Naive B cell (primary cell): ENCODE measurements at places on chromosomes 3 and 15.

GRCh38 chr15:29369261-29369660, 99.6 kb upstream of the NSMCE3 start:
- DNase-seq, result no peak

- no peak for DNase-seq
Measured at GRCh38 chr3:104941785-104942184, 424.9 kb upstream of the ALCAM start.

DNA sequence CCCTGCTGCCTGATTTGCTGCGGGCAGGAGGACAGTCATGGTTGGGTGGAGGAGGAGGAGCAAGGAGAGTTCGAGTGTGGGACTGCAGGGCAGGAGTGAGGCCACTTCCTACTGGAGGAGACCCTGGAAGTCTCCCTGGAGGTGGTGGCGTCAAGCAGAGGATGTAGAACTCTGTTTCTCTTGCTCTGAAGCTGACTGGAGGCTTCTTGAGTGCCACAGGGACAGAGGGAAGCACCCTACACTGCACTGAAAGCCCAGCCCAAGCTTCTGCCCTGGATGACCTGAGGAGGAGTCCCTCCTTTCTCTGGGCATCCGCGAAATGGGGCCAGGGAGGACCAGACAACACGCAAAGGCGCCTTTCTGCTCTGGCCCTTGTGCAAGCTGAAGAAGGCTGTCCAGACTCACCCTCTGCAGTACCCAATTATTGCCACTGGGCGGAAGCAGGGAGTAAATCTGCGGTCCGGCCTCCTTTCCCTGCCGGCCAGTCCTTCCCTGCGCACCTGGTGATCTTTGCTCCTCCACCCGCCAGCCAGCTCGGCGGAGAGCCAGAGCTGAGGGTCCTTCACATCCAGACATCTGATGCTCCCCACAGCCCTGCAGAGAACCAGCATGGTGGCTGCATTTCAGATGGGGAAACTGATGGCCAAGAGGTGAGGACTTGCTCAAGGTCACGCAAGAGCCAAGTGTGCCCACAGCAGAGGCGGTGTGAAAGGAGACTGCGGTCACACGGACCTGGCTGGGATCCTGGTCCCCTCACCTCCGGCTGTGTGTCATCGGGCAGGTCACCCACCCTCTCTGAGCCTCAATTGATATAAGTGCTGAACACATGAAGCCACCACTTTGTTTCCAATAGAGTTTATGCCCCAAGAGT, 207.1 kb downstream of the TBC1D2B start:
- no peak for DNase-seq

- no peak for DNase-seq
Measured at GRCh38 chr15:26561896-26562295, 211.0 kb downstream of the GABRB3 start.

DNA sequence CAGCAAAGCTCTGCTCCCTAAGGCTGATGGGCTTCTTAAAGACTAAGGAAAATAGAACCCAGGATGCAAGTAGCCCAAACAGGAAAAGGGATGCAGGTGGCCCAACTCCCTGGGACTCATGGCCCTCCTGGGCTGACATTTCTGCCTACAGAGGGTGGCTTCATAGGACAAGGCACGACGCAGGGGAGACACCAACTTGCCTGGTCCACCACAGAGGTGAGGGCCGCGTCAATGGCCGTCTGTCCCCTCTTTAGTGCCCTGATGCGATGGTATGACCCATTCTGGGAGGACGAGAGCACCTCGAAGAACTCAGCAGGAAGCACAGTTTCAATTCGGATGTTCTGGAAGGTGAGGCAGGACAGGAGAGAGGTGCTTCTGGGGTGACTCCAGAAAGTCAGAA, 44.0 kb downstream of the NUP210 start:
- no peak for DNase-seq

GRCh38 chr3:111156517-111156916, 84.9 kb downstream of the NECTIN3 start:
- no peak for DNase-seq

DNA sequence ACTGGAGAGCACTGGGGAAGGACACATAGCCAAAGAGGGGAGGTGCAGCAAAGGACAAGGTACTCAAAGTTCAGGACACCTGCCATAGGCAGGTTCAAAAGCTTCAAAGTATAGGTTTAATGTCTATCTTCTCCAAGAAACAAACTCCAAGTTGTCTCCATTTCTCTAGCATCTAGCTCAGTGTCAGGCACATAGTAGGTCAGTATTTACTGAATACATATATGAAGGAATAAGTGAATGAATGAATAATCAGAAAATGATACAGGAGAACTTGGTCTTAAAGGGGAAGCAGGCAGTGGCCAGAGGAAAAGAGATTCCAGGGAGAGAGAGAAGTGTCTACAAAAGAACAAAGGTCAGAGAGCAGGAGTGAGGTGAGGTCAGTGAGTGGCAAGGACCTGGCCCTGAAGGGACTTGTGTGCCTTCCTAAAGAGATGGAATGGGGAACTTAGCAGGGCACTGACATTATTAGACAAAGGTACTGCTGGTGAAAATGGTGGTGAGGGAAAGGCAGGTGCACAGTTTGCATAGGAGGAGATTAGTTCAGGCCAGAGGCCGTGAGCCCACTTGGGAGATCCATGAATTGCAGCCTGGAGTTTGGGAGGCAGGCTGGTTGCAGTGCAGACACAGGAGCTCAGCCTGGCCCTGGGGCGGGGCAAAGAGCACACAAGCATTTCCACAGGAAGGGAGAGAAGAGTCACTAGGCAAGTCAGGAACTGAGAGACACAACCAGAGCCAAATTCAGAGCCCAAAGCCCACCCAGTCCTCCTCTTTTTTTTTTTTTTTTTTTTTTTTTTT, 21.4 kb downstream of the TBC1D2B start:
- no peak for DNase-seq

DNA sequence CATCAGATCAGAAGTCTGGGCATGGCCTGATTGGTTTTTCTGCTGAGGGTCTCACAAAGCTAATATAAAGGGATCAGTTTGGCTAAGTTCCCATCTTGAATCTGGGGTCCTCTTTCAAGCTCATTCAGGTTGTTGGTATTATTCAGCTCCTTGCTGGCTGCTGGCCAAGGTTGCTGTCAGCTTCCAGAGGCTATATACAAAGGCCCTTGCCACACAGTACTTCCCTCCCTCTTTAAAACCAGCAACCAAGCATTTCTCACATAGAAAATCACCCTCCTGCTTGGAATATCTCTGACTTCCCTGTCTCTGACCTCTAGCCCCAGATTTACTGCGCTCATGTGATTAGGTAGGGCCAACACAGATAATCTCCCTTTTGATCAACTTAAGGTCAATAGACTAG, 442.9 kb downstream of the ERC2 start:
- DNase-seq, result no peak

GRCh38 chr3:134357914-134358811, 16.1 kb downstream of the AMOTL2 start:
- no peak for DNase-seq

GRCh38 chr3:3503411-3503810, 295.8 kb upstream of the LRRN1 start:
- no peak for DNase-seq
